ENCODE measurements at places on chromosomes 16 and 17.

DNA sequence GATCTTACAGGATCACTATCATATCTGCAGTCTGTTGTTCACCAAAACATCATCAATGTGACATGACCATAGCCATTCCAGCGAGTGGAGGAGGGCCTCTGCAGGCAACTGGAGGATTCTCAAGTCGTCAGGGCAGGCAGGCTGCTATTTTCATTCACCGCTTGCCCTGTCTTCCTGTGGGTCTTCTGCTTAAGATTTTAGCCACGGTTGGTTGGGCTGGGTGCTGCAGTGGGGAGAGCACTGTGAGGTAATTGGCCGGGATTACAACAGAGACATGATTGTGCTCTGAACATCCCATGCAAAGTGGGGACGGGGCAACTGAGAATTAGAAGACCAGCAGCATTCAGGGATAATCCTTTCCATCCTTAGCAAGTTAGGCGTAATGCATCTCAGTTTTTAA is 245.9 kb downstream of the CPPED1 start:
- no peak for DNase-seq

GRCh38 chr17:3835410-3836229 is 10.4 kb downstream of the NCBP3 start:
- no peak for DNase-seq

GRCh38 chr17:45820052-45820780 is 24.5 kb upstream of the SPPL2C start:
- no peak for DNase-seq

DNA sequence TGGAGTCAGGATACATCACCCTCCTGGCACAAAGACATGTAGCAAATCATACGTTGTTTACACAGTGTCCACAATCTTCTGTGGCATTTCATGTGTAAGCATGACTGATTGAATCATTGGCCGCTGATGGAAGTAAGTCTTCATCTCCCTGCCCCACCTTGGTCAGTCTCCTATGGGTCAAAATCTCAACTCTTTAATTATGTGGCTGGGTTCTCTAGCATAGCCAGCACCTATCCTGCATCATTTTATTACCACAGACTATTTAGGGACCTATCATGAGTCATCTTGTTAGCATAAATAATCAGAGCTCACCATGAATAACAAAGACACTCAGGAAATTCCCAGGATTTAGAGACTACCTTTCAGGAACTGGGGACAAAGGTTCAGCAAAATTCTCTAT is 15.9 kb downstream of the TANC2 start:
- DNase-seq: no peak

DNA sequence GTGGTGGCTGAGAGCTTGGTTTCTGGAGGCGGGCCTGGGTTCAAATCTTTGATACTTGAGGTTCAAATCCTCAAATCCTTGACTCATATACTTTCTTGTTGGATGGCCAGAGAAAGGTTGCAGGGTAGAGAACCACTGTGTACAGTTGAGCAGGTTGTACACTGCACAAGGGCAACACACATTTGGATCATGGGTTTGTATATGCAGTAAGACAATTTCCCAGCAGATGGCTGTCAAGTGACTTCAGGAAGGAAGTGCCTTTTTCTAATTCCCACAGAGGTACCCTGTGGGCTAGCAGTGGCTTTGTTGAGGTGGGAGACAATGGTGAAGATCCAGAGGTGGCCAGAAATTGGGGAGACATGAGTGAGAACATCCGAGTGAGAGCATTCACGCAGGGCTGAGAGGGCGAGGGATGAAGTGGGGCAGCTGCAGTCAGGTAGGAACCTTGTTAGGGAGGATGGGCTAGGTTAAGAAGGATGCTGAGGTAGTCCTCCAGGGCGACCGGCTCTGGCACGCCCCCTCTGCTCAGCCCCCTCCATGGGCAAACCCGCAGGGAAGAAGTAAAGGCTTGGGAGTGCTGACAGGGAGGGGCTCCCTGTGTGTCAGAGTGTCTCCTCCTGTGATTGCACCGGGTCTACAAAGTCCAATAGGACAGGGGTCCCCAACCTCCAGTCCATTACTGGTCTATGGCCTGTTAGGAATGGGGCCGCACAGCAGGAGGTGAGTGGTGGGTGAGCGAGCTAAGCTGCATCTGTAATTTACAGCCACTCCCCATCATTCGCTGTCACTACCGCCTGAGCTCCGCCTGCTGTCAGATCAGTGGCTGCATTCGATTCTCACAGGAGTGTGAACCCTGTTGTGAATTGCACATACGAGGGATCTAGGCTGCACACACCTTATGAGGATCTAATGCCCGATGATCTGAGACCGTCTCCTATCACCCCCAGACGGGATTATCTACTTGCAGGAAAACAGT is 2.7 kb downstream of the C16orf89 start:
- no peak for DNase-seq

GRCh38 chr16:66905633-66906539 is 12.8 kb downstream of the CDH16 start:
- no peak for DNase-seq

DNA sequence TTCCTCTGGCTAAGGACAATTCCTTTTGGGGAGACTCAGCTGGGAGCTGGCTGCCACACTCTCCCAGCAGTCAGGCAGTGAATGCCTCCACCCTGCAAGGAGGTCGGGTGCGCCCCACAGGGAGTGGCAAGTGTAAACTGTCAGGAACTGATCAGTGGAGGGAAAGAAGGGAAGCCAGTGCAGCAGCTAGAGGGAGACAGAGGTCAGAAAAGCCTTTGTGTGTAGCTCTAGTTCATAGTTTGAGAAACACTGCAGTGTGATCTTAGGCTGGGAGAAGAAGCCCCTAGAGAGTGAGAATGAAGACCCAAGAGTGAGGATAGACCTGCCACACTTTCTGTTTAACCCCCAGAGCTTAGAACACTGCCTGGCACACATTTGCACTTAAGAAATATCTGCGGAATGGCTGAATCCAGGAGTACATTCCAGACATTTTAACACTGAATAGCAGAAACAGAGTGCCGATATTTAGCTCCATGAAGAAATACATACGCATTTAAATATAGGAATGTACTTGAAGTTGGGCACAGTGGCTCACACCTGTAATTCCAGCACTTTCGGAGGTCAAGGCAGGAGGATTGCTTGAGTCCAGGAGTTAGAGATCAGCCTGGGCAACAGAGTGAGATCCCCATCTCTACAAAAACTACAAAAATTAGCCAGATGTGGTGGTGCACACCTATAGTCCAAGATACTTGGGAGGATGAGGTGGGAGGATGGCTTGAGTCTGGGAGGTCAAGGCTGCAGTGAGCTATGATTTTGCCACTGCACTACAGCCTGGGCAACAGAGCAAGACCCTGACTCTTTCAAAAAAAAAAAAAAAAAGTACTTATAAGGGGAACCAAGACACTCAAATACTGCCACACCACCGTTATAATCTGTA is 11.1 kb upstream of the SLC5A11 start:
- no peak for DNase-seq

- no peak for DNase-seq
These were observed 5.0 kb downstream of the NFE2L1 start for GRCh38 chr17:48052956-48053757.

DNA sequence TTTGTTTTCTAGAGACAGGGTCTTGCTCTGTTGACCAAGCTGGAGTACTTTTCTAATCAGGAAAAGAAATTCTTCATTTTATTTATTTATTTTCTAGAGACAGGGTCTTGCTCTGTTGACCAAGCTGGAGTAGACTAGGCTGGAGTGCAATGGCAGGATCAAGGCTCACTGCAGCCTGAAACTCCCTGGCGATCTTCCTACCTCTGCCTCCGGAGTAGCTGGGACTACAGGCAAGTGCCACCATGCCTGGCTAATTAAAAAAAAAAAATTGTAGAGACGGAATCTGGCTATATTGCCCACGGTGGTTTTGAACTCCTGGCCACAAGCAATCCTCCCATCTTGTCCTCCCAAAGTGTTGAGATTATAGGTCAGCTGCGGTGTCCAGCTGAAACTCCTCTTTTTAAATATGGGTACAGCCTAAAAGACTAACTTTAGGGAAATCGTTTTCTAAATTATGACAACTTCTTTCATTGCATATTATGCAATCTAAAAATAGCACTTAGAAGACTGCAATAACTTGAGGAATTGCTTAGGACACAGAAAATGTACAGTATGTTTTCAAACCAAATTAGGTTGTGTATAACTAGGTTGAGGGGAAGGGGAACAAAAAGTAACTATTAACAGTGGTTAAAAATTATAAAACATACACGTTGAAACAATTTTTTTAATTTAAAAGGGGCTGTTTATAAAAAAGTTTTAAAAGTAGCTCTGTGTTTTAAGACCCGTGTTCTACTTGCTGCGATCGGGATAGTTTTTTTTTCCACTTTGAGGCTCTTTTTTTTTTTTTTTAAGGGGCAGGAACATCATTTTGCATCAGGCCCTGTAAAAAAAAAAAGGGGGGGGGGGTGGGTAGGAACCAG is 4.7 kb downstream of the PRAC1 start:
- no peak for DNase-seq

DNA sequence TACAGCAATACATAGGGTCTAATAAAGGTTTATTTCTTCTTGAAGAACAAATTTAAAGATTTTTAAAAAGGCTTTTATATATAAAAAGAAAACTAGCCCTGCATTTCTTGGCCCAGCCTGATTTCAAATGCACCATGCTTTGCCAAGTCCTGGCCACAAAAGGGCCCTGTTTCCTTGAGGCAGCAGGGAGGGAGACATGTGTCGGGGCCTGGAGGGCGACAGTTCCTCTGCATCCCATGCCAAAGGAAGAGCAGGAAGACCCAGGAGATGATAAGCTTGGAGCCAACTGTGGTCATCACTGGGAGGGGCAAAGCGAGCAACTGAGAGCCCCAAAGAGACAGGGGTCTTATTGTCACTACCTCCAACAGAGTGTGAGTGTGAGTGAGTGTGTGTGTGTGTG is 571.5 kb upstream of the PSMD7 start:
- DNase-seq: no peak

- no peak for DNase-seq
These were observed 27.5 kb downstream of the TEKT5 start for GRCh38 chr16:10667239-10667638.

DNA sequence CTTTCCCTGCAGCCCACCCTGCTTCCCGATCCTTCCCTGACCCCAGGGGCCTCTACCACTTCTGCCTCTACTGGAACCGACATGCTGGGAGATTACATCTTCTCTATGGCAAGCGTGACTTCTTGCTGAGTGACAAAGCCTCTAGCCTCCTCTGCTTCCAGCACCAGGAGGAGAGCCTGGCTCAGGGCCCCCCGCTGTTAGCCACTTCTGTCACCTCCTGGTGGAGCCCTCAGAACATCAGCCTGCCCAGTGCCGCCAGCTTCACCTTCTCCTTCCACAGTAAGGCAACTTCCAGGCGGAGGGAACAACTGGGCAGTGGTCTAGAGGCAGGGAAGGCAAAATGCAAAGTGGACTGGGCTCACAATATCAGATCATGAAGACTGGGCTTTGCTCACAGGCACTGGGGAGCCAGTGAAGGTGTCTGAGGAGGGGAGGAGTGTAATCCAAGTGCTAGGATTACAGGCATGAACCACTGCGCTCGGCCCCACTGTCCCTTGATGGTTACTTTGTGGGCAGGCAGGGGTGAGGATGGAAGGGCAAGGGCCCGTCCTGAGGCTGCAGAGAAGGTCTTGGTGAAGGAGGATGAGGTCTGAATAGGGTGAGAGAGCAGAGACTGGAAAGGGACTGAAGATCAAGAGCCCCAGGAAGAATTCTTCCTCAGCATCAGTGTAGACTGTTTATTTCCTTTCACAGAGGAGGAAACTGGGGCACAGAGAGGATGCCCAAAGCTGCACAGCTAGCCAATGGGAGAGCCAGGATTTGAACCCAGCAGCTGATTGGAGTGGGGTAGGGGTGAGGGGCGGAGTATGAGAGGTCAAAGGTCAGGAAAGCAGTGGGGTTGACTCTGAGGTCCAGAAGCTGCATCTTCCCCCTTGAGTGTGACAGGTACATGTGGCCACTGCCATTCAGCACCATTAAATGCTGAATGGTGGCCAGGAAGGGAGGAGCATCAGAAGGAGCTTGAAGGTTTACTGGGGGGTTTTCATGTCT is 16.5 kb upstream of the ADGRG3 start:
- no peak for DNase-seq

- no peak for DNase-seq
These were observed 33.5 kb downstream of the MGAT5B start for GRCh38 chr17:76901542-76902197.

DNA sequence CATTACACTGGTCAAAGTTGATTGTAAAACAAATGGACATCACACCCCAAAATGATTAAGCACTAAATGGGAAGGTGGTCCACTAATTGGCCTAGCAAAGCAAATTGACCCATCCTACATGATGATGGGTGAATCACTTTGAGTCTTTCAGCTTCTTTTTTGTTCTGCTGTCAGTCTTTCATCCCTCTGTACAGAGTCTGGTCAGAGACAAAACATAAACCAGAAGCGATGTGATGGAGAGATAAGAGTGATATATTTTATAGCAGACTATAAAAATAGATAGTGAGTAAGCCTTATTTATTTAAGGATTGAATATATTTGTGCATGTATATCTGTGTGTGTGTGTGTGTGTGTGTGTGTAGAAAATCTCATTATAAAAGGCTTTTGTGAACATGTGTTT is 618.4 kb upstream of the SOX9 start:
- DNase-seq: no peak

DNA sequence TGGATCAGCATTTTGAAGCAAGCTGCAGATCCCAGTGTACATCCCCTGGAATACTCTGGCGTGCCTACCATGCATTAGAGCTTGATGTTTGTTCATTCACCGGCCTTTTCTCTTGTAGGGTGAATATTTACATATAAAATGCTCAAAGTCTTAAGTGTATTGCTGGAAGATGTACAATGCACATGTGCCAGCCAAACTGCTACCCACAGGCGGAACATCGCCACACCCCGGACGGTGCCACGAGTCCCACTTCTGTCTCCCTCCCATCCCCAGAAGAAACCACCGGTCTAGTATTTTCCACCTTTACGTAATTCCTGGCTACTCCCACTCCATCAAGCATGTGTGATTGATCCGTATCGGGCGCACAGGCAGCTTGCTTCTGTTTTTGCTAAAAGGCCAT is 4.1 kb downstream of the SLC38A8 start:
- no peak for DNase-seq

GRCh38 chr16:68445458-68445857 is 2.9 kb downstream of the SMPD3 start:
- no peak for DNase-seq

DNA sequence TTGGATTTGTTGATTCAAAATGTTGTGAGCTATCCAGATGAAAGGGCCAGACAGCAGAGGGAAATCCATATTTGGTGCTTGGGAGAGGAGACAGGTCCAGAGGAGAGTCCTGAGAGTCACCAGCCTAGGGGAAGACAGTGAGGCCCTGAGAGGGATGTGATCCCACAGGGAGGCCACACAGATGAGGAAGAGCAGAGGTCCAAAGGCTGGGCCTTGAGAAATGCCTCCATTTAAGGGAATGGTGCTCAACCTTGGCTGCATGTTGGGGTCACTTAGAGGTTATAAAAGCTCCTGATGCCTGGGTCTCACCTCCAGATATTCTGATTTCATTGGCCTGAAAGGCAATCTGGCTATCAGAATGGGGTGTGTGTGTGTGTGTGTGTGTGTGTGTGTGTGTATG is 194.9 kb downstream of the UTP18 start:
- no peak for DNase-seq

GRCh38 chr16:87126403-87127025 is 190.7 kb downstream of the C16orf95 start:
- no peak for DNase-seq
